ENCODE measurements at places on chromosomes 6 and 20. TPM values are rescaled to one million over a fixed set of nuclear protein-coding genes. Genes with fewer than 3 reads are reported as not detected.

PNLDC1 gene
- total RNA-seq = 0.35 TPM

GSTA3 gene
- total RNA-seq = not detected

RANBP9 gene
- total RNA-seq = 75.5 TPM

GRCh38 chr20:11978496-11978895, 60.8 kb downstream of the BTBD3 start:
- DNase-seq = no peak

DNA sequence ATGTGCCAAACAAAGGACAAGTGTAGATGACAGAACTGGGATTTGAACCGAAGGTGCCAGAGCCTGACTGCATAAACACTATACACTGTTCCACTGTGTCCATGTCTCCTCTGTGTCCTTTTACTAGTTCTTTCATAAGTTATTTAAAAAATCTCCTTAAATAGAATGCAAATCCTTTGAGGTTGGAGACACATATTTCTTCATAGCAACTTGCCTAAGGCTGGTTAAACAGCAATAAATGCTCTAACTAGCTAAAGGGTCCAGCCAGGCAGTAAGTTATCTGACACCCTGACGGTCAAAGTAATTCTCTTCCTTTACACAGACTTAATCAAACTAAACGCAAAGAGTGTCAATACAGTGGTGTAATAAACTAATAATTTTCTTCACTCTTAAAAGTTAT, 76.2 kb upstream of the TRAF3IP2 start:
- no peak for DNase-seq

DNA sequence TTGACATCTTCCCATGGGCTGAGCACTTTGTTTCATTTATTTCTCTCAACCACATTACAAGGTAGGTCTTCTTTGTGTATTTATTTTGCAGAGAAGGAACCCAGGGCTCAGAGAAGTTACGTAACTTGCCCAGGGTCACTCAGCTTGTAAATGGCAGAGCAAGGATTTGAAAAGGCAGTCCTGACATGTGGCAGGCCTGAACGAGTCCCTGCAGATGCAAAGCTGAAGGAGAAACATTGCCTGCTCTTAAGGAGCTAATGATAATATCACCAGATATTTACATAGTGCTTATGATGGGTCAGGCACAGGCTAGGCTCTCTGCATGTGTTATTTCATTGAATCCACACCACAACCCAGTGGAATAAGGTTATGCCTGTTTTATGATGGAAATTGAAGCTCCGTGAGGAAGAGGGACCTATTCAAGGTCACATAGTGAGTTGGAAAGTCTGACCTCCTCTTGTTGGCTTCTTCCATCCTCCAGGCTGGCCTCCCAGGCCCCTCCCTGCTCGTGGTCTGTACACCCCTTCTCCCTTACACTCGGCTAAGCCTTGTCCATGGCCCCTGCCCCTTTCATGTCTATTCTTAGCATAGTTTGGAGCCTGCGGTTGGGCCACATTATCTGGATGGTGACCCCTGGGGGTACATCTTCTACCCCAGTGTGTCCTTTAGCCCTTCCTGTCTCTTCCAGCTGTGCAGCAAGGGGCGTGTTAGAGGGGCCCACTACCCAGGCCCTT, 12.5 kb downstream of the MYH7B start:
- no peak for DNase-seq

- DNase-seq = no peak
Observed at GRCh38 chr20:7226156-7226555, 458.7 kb downstream of the BMP2 start.

GRCh38 chr20:58874469-58874868, 22.0 kb downstream of the GNAS start:
- no peak for DNase-seq
